ENCODE measurements at places on chromosomes 7 and 10. TPM values are rescaled to one million over a fixed set of nuclear protein-coding genes. Genes with fewer than 3 reads are reported as not detected.

GRCh38 chr10:126199221-126199998 is 188.9 kb downstream of the ADAM12 start:
- DNase-seq = no peak

The CPSF4 gene
- 64.0 TPM for total RNA-seq

- DNase-seq = no peak
These were observed 132.7 kb downstream of the NEURL1 start for GRCh38 chr10:103626178-103626577.

The SEMA3C gene
- not detected for total RNA-seq
